ENCODE measurements at places on chromosomes 1 and 21.

- no peak for DNase-seq
Measured at GRCh38 chr1:246969621-246970020, 37.9 kb upstream of the AHCTF1 start.

- DNase-seq = no peak
Measured at GRCh38 chr21:44919111-44919912, 1.4 kb downstream of the ITGB2 start.

- DNase-seq = no peak
Measured at GRCh38 chr1:169487561-169487960, 1.8 kb upstream of the SLC19A2 start.

GRCh38 chr1:83800066-83800465, 198.9 kb downstream of the TTLL7 start:
- no peak for DNase-seq

DNA sequence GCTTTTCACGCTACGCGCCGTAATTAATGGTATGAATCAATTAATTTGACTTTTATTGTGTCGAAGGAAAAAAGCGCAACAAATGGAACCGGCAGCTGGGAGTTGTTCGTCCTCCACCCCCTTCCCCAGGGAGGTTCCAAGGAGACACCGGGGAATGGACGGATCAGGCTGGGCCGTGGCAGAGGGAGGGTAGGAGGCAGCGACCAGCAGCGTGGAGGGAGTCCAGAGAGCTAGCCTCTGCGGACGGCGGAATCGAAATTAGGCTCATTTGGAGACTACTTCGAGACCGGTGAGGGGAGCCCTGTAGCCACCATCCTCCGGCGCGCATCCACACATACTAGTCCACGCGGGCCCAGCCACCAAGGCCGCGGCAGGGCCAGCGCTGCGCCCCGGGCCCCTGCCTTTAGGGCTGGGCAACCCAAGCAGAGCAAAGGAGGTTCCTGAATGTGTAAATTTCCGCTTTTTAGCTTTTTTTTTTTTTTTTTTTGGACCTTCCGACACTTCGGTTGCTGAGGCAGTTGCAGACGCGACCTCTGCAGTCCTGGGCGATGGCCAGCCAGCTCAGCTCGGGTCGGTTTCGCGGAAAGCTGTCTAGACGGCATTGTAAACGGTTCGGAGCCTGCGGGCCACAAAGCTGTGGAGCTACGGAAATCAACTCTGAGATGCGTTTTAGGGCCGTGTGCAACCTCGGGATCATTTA, 2.2 kb upstream of the FOXD3 start:
- no peak for DNase-seq

DNA sequence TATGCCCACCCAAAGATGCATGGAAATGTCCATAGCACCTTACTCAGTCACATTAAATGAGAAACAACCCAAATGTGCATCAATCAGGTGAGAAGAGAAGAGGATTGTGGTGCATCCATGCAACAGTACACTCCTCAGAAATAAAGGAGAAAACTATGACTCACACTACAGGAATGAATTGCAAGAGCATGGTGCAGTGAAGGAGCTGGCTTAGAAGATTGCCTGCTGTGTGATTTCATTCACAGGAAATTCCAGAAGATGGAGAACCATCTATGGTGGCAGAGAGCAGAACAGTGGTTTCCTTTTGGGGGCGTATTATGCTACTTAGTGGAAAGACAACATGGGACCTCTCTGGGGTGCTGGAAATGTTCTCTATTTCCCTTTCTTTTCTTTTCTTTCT, 278.6 kb upstream of the AJAP1 start:
- no peak for DNase-seq

- no peak for DNase-seq
Measured at GRCh38 chr1:219188331-219188803, 14.7 kb downstream of the LYPLAL1 start.

DNA sequence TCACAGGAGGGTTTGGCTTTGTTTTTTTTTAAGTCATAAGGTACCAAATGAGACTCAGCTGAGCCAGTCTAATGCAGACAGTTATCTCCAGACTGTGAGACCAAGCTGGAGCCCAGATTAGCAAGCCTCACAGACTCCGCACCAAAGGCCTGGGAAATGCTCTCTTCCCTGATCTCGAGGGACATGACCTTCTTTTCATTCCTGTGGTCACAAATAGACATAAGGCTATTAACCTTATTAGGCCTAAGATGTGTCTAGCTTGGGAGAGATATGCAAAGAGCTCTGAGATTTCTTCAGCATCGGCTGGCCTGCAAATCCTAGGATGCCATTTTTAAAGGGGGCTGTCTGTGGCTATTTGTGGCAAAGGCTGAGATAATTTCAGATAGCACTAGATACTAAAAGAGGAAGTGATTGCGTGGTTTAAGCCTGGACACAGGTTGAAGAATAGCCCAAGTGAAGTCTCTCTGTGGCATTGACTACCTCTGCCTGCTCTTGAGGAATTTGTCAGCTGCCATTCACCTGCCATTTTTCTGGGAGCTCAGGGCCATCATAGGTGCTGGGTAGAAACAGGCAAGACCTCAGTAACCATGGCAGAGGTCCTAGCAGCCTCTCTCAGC, 301.3 kb downstream of the SIPA1L2 start:
- DNase-seq = no peak

- no peak for DNase-seq
Measured at GRCh38 chr1:10625076-10625475, 150.3 kb downstream of the PEX14 start.

GRCh38 chr1:101235696-101236515, 913 bp upstream of the S1PR1 start:
- DNase-seq = peak; percentile 43

- no peak for DNase-seq
Measured at GRCh38 chr1:206836111-206836510, 29.3 kb upstream of the IL20 start.

DNA sequence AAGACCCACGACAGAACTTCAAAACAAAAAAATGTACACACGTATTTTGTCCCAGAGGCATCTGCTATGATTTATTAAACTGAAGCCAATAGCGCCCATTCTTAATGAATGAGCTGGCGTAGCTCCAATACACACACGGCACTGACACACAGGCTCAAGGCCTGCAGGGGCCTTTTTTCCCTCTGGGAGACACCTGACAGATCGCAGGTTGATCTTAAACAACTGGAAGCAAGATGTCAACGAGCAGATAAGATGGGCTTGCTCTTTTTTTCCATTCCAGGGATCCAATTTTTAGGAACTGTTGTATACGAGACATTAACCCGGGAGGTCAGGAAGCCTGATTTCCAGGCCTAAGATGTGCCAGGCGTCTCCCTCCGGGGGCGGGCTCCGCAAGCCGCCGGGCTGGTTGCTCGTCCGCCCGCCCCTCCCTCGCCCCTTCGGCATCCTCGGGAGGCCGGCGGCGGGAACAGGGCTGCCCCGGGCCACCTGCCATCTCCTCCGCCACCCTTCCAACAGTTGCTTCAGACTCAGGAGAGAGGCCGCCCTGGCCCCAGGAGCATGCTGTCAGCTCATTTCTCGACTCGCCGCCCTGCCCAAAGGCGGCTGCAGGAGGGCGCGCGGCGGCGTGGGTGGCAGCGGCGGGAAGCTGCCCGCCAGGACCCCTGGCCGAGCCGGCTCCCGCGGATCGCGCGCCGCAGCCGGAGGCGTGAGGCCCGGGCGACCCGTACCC, 735 bp downstream of the TTC13 start:
- DNase-seq = peak; percentile 16

DNA sequence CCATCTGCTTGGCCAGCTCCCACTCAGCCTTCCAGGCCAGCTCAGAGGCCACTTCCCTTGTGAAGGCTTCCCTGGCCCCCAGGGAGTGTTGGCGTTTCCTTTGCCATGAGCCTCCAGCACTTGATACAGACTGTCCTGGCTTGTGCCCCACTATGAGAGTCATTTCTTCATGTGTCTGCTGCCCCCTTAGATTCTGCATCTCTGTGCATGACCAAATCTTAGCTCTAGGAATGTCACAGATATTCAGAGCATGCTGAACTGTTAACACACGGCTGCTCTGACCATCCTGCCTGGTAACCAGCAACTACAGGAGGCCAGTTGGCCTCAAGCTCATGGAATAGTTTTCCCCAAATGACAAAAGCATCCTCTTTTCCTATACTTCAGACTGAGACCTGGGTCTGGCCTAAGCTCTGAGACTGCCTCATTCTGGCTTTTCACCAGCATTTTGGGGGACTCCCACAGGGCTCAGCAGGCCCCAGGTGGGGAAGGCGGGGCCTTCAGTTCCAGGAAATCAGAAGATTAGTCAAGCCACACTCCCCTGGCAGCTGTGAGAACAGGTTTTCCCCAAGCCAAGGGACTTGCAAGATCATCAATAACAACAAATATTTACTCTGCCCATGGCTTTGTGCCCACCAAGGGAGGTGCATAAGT, 182.6 kb upstream of the EDN2 start:
- DNase-seq = no peak

DNA sequence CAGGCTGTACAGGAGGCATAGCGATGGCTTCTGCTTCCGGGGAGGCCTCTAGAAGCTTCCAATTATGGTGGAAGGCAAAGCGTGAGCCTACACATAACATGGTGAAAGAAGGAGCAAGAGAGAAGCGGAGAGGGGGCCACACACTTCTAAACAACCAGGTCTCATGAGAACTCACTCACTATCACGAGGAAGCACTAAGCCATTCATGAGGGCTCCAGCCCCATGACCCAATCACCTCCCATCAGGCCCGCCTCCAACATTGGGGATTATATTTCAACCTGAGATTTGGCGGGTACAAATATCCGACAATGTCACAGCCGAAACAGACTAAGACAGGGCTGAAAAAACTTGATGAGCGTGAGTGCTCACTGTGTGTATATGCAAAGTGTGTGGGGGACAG, 89.3 kb upstream of the CNIH3 start:
- no peak for DNase-seq

DNA sequence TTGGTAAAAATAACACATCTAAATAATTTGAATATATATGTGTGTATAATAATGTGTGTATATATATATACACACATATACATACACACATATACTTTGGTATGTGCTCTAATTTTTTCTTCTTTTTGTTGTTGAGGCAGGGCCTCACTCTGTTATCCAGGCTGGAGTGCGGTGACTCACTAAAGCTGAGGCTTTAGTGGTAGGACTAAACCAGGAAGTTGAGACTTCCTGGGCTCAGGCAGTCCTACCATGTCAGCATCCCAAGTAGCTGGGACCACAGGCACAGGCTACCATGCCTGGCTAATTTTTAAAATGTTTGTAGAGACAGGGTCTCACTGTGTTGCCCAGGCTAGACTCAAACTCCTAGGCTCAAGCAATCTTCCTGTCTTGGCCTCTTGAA, 46.7 kb upstream of the CXADR start:
- DNase-seq = no peak

DNA sequence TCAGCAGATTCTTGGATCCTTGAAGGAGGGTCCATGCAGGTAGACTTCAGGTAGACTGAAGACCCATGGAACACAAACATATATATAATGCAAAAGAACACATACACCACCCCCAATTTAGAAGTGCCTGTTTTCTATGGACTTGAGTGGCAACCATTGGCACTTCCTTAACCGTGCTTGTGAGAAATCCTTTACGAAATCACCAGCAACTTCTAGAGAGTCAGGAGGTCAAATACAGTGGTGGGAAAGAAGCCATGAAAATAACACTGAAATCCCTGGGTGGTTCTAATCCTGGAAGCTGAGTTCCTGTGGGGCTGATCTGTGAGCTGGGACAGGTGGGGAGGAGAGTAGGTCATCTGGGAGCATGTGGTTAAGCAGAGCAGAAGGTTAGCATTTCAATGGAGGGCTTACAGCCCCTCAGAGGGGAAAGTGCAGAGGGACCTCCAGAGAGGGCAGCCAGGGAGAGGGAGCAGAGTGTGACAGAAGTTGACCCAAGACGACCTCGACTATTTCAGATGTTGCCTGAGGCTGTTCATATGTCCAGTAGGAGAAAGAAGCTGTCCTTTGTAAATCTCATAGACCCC, 13.0 kb upstream of the IL10 start:
- DNase-seq = no peak

DNA sequence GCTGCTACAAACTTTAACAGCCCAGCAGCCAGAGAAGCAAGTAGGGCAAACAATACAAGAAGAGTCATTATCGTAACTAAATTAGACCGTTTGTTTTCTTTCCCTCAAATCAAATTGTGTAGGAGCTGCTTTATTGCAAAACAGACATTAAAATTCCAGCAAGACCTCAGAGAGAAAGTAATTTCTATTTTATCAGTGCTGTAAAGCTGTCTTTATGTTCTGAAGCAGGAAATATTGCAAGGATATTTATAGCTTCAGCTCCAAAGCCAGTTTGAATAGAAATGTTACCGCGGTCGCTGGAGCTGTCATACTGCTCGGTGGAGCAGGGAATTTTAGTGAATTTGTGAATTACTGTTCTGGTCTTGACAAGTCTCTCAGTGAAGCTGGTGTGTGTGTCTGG, 503.8 kb upstream of the PLXNA2 start:
- DNase-seq = no peak

GRCh38 chr21:14239281-14239680, 23.3 kb downstream of the RBM11 start:
- no peak for DNase-seq

DNA sequence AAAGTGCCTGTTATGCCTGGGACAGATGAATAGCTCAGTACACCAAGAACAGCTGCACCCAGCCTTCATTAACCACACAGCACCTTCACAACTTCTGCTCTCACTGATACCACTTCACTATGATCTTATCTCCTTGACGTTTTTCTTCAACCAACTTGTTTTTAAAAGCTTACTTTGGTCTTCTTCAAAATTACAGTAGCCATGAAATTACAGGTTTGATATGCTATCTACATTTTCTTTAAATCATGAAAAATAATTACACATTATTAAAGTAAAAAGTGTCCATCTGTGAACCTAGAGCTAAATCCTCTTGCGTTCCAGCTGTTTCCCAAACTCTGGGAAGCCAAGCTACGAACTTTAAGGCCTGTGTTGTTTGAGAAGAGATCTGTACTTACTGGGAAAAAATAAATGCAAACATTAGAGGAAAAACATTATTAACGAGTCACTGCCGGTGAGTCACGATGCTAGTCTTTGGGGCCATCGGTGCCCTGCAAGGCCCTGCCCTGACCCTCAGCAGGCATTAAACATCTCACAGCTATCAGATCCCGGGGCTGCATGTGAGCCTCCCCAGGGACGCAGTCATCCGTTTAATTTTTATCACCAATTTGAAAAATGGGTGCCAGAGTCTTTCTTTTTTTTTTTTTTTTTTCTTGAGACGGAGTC, 56.3 kb upstream of the GPR153 start:
- DNase-seq = no peak

- DNase-seq = no peak
Measured at GRCh38 chr1:29875557-29876028, 639.3 kb downstream of the PTPRU start.

GRCh38 chr1:5903680-5904079, 88.5 kb downstream of the NPHP4 start:
- DNase-seq = no peak

GRCh38 chr1:84861988-84862644, 30.9 kb downstream of the LPAR3 start:
- DNase-seq = no peak

Data from HAP-1 (cell line).